Left lung (tissue), 14 donors: ENCODE measurements at places on chromosomes 4 and X. TPM values are rescaled to one million over a fixed set of nuclear protein-coding genes. Genes with fewer than 3 reads are reported as not detected.
A peak's percentile ranks its signal among the peaks of the same experiment; 100 is the strongest.

DNA sequence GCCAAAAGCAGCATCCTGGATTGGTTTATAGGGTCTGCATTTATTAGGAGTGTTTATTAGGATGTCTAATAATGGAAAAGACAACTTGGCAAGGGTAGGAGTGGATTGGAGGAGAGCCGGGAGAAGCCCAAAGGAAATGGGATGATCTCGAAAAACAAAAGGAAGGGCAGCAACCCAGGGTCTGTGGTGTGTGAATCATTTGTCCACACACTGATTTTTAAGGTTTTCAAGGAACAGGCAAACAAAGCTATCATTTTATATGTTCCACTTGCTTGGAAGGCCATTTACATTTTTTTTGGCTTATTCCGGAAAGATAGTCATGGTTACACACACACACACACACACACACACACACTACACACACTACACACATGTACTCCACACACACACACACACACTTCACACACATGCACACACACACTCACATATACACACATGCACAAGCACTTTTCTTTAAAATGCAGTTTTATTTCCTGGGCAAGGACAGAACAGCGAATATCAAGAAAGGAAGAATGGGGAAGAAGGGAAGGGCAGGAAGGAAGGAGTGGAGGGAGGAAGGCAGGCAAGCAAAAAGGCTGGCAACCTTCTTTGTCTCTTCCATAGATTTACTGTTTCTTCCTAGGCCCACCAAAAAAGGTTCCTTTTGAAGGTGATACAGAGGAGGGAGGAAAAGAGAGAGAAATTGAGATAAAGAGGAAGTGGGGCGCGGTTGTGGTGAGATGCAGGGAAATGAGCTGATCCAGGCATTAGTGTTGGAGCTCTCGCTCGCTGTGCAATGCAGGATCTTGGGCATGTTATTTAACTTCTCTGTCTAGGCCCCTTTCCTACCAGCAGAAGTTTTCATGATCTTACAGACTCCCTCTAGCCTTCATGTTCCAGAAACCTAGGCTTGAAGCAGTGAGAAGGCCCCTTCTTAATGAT is 88.6 kb upstream of the MAML3 start:
- no peaks in the 10 kb centered on the region for H3K36me3 ChIP-seq
- no peak for DNase-seq
- H3K4me1 ChIP-seq = peaks cover 20% of the 10 kb centered on the region
- no peak overlapping the region for H3K4me3 ChIP-seq
- H3K27me3 ChIP-seq = no peaks in the 10 kb centered on the region

GRCh38 chrX:13570261-13570605 is 832 bp downstream of the EGFL6 start:
- no peaks in the 10 kb centered on the region for H3K36me3 ChIP-seq
- H3K4me1 ChIP-seq = no peaks in the 10 kb centered on the region
- no peak for DNase-seq
- peak overlapping the region; percentile 17 for H3K4me3 ChIP-seq

DNA sequence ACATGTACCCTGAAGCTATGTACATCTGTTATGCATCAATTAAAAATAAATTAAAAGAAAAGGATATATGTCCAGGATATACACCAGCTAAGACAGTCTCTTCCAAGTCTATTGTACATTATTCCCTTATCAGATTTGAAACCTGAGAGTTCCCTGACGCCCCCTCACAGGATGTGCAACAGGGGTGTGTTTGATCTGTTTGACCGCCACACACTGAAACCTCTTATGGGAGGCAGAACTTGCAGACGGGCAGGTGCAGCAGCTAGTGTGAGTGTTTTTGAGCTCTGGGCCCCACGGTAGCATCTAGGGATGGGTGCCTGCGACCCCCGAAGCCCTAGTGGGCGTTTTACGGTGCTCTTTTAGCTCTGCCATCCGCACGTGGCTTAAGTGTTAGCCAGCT is 4.7 kb downstream of the XG start:
- no peaks in the 10 kb centered on the region for H3K36me3 ChIP-seq
- H3K27me3 ChIP-seq = no peaks in the 10 kb centered on the region
- H3K27ac ChIP-seq = no peak overlapping the region
- DNase-seq = no peak
- H3K4me3 ChIP-seq = no peak overlapping the region

DNA sequence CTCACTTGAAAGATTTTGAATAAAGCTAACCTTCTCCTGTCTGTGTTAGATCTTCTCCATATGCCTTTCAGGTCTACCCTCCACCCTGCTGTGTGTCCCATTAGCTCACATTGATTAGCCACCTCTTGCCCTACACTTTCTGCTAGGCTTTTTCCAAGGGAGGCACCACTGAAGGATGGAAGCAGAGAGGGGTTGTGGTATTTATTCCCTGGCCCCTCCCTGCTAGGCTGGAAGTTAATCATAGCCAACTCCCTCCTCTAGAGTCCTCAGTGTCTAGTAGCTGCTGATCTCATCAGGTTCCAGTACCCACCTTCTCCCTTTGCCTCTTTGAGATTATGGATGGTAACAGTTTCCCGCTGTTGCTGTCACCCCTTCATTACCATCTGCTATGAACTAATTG is 8.9 kb upstream of the SMIM43 start:
- DNase-seq = no peak
- H3K36me3 ChIP-seq = no peaks in the 10 kb centered on the region
- no peak overlapping the region for H3K4me3 ChIP-seq
- H3K27me3 ChIP-seq = peaks cover under 1% of the 10 kb centered on the region
- H3K4me1 ChIP-seq = no peaks in the 10 kb centered on the region

GRCh38 chr4:180285796-180286195 is 1957.4 kb upstream of the TENM3 start:
- H3K27ac ChIP-seq = no peak overlapping the region
- no peak overlapping the region for H3K4me3 ChIP-seq
- no peaks in the 10 kb centered on the region for H3K4me1 ChIP-seq
- H3K36me3 ChIP-seq = no peaks in the 10 kb centered on the region
- no peak for DNase-seq

DNA sequence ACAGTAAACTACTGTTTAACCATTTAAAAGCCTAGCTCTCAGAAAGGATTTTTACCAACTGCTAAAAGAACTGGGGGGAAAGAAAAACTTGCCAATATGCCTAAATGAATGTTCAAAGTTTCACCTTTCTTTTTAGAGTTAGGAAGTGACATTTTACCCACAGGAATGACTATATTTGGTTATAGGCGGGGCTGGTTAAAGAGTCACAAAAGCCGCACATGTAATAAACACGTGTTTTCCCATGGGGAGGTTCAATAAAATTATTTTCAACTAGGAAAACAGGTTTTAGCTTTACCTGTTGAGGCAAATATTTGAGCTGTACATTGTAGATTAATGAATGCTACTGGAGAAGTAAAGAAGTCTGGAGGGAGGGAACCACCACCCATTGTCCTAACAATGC is 41.6 kb upstream of the UGDH start:
- no peak overlapping the region for H3K27ac ChIP-seq
- H3K27me3 ChIP-seq = no peaks in the 10 kb centered on the region
- H3K4me1 ChIP-seq = no peaks in the 10 kb centered on the region
- no peak overlapping the region for H3K4me3 ChIP-seq

GRCh38 chrX:41480508-41481260 is 33.5 kb downstream of the NYX start:
- H3K36me3 ChIP-seq = no peaks in the 10 kb centered on the region
- DNase-seq = no peak
- no peaks in the 10 kb centered on the region for H3K27me3 ChIP-seq
- H3K27ac ChIP-seq = no peak overlapping the region
- no peaks in the 10 kb centered on the region for H3K4me1 ChIP-seq

DNA sequence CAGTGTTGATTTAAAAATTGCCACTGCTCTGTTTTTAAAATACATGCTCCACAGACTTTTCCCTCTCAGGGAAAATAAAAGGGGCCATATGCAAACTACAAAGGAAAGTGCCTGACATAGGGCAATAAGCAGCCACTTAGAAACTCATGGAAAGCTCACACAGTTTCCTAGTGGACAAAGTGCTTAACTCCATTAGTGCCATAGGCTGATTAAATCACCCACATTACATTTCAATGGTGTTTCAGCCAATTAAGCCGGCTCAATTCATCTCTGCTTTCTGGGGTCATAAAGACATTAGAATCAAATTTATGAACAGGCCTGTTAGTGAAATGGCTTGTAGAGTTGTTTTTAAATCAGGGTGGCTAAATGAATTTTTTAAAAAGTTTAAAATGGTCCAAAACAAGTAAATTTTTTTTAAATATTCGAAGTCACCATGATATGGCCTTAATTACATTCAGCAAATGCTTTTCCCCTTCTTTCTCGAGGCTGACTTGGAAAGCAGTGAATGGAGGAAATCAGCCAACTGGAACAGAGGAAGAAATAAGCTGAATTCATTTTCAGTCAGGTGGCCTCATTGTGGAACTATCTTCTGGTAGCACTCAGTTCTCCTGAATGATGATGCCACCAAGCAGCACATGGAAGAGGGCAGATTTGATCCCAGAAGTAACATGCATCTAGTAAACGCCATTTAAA is 2305.1 kb upstream of the AGA start:
- H3K27ac ChIP-seq = no peak overlapping the region
- H3K4me1 ChIP-seq = no peaks in the 10 kb centered on the region
- H3K36me3 ChIP-seq = no peaks in the 10 kb centered on the region
- no peak for DNase-seq
- H3K4me3 ChIP-seq = no peak overlapping the region
- H3K27me3 ChIP-seq = no peaks in the 10 kb centered on the region

- no peaks in the 10 kb centered on the region for H3K27me3 ChIP-seq
- H3K36me3 ChIP-seq = no peaks in the 10 kb centered on the region
- H3K4me3 ChIP-seq = no peak overlapping the region
- H3K4me1 ChIP-seq = no peaks in the 10 kb centered on the region
These were observed 412.8 kb upstream of the SLIT2 start for GRCh38 chr4:19838858-19839257.

The AFP gene
- total RNA-seq = 0.73 TPM

The MAGEB2 gene
- total RNA-seq = not detected

The DGAT2L6 gene
- not detected for total RNA-seq

The MTMR8 gene
- 2.5 TPM for total RNA-seq

The NIPAL1 gene
- total RNA-seq = 3.1 TPM

The CC2D2A gene
- 22.8 TPM for total RNA-seq

The TASL gene
- 6.2 TPM for total RNA-seq

The NLGN3 gene
- total RNA-seq = 1.0 TPM

The RBM41 gene
- 11.8 TPM for total RNA-seq
